ENCODE measurements at places on chromosomes 3 and 15.

- no peak for DNase-seq
Observed at GRCh38 chr15:90051874-90052273, 50.4 kb downstream of the IDH2 start.

- no peak for DNase-seq
Observed at GRCh38 chr15:100714749-100715342, 112.5 kb downstream of the ASB7 start.

DNA sequence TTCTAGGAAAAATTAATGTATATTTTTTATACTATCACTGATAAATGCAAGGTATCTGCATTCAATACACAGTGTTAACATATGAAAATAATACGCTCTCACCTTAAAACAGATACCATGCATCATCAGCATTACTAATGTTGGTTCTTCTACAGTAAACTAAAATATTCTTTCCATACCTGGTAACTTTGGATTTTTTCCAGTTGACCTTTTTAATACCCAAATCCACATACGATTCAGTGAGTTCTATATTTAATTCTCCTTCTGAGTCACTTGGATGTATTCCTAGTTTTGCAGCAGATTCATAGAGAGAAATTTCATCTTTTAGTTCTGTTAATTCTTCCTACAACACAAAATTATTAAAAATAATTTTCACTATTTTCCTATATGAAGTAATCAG, 29.9 kb downstream of the CEP152 start:
- DNase-seq, result no peak

DNA sequence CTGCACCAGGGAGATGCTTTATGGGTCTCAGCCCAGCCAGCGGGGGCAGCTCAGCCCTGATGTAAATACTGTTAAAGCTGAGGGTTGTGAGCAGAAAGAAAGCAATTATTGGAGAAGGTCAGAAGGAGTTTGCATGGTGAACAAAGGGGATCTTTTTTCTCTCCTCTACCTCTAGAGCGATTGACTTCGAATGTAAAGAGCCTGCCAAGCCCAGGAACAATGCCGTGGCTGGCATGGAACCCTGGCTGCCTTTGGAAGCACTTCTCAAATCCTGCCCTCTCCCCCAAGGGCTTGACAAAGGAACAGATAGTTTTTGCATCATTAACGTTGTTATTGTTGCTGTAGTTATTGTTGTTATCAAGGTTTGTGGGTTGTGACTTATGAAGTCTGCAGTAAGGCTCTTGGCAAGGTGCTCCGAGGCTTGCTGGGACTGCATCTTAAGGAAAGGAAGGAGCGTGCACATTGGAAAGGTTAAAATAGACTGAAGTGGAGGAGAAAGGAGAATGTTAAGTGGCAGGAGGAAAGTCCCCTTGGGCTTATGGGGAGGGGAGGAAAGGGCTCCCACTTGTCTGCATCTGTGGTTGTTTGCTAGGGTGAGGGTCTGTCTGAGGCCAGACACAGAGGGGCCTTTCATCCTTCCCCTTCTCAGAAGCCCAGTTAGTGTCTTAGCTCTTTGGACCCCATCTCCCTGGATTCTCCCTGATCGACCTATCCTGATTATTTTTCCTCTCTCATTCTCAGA, 16.7 kb downstream of the PDIA5 start:
- no peak for DNase-seq

DNA sequence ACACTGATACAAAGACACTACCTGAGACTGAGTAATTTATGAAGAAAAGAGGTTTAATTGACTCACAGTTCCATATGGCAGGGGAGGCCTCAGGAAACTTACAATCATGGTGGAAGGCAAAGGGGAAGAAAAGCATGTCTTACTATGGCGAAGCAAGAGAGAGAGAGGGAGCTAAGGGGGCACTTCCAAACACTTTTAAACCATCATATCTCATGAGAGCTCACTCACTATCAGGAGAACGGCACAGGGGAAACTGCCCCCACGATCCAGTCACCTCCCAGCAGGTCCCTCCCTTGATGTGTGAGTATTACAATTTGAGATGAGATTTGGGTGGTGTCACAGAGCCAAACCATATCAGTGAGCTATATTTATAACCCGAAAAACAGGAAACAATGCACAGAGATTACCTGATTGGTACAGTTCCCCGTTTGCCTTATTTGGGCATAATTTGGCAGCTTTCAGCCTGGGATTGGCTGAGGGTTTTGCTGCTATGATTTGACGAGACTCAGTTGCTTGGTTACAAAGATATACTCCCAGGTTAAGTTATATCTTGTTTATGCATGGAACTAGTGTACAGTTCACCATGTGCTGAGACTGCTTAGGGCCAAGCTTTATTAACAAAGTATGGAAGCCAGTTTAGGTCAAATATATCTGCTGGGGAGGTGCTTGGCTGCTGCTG, 184.2 kb downstream of the NR2F2 start:
- no peak for DNase-seq

DNA sequence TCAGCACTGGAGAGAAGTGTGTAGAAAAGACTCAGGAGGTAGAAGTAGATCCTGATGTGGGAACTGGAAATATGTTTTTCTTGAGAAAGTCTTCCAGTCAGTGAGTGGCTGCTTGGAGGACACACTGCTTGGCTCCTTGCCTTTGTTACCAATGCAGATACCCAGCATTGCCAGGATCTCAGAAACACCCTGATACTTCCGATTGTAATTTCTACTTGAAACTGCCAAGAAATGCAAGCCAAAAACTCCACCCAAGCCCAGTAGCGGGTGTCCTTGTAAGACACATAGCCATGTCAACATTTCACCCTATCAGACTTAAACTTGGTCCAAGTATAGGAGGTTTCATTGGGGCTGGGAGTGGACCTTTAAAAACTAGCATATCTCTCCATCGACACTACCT, 141.8 kb downstream of the ALDH1A2 start:
- no peak for DNase-seq

- DNase-seq, result no peak
Observed at GRCh38 chr15:48470096-48470495, 138.9 kb downstream of the DUT start.

GRCh38 chr3:186004671-186005070, 66.9 kb upstream of the TRA2B start:
- DNase-seq, result no peak

DNA sequence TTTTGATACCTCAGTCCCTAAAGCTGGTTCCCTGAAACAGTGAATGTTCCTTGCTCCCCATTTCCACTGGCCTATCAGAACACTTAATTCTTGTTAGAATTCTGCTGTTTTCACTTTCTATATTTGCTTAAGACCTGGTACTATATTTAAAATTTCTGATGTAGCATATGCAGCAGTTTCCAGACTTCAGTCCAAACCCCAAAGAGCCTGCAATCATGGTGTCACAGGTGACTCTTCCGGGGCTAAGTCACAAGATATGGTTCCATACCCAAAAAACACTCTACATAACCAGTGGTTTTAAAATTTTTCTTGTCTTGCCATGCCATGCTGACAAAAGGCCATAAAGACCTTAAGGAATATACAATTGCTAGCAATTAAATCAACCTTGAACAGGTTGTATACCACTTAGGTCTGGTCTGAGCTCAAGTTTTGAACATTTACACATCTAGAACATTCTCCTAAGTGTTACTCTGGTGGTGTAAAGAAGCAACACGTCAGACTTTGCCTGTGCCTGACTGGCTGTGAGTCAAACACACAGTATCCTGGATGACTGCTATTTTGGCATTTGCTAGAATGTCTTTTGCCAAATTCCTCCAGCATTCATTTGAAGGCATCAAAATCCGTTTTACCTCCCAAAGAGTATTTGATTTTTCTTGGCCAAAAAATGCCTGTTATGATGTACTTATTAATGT, 160.0 kb downstream of the FRMD5 start:
- DNase-seq, result no peak

GRCh38 chr15:80484333-80484864, 80.2 kb downstream of the ARNT2 start:
- no peak for DNase-seq

- no peak for DNase-seq
Observed at GRCh38 chr3:132189601-132190000, 127.6 kb upstream of the ACP3 start.

DNA sequence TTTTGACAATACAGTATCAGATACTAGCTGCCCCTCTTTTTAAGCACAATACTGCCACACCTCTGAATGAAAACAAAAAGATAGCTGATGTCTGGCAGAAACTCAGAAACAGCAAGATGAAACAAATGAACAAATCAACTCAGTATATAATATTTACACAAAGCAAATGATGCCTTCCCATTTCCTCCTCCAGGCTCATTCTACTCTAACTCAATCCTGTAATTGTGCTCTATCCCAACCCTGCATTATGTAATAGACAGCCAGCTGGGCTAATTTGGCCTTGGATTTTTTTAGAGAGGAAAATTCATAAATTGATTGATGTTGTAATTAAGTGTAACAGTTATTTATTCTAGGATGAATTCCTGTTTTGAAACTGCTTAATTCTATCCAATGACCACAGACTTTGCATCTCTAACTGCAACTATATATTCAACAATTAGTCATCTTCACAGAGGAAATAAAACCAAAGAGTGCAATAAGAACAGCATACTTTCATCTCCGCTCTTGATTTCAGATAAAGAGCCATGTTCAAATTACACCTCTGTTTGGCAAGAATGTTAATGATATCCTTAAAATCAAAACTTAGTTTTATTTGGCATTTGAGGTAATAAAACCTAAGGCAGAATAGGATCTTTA, 6.1 kb downstream of the ATG3 start:
- no peak for DNase-seq

GRCh38 chr3:154486949-154487348, 57.0 kb upstream of the GPR149 start:
- no peak for DNase-seq

GRCh38 chr3:20376665-20377217, 190.7 kb upstream of the SGO1 start:
- no peak for DNase-seq

DNA sequence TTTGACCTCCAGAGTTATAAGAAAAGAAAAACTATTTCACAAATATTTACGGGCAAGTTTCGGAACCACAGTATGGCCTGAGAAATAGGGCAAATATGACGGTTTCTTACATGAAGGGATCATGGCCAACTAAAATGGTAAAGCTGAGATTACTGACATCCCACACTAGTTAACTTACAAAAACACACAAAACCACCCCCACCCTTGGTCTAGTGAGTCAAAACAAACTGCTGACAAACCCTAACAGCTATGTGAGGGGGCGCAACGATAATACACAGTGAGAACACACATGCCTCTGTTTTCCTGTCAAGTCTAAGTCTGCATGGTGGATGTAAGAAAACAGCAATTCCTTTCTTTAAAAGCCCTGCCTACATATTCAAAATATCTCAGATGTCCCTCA, 32.3 kb downstream of the CBLB start:
- DNase-seq, result no peak

GRCh38 chr3:43693594-43693993, 2.9 kb downstream of the ABHD5 start:
- DNase-seq, result no peak

GRCh38 chr3:85554153-85554552, 595.4 kb downstream of the CADM2 start:
- DNase-seq, result no peak

GRCh38 chr15:92076541-92076940, 223.0 kb downstream of the SLCO3A1 start:
- DNase-seq, result no peak

- DNase-seq, result no peak
Observed at GRCh38 chr3:59401924-59402323, 352.1 kb upstream of the CFAP20DC start.

- no peak for DNase-seq
Observed at GRCh38 chr15:74884428-74885223, 5.2 kb upstream of the MPI start.

DNA sequence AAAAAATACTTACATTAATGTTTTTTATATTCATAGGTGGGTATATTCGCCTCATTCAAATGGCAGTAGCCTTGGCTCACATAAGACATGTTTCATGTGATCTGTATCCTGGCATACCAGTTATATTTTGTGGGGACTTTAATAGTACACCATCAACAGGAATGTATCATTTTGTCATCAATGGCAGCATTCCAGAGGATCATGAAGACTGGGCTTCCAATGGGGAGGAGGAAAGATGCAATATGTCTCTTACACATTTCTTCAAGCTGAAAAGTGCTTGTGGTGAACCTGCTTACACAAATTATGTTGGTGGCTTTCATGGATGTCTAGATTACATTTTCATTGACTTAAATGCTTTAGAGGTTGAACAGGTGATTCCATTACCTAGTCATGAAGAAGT, 3.5 kb downstream of the PDE12 start:
- no peak for DNase-seq

DNA sequence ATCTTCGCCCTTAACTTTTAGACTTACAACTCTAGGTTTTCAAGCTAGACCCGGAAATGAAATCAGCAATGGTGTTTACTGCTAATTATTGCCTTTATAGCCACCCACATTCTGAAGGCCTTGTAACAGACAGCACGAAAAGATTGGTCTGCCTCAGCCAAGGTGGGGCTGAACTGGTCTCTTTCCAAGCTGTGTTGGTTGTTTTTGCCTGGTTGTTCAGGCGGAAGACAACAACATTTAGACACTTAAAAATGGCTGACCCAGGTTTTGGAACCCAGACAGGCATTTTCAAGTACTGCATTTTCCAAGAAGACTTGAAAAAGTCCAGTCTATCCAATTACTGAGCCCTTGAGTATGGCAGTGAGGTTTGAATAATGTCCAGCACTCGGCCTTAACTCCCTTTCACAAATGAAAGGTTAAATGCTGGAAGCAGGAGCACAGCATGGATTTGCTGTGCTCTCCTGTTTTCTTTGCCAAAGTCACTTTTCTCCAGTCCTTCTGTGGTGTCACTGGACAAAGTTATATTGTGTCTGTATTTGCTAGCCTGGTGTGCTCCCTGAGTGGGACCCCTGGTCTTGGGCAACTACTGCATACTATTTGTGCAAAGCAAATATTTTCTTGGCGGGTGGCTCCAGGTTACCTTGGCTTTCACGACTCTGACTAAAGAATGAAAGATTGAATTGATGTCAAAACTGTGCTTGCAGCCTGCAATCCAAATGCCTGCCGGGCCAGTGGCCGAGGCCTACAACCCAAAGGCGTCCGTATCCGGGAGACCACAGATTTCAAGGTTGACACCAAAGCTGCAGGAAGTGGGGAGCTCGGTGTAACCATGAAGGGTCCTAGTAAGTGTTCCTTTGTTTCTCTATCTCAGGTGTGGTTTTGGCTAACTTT, 93.5 kb downstream of the FLNB start:
- no peak for DNase-seq

DNA sequence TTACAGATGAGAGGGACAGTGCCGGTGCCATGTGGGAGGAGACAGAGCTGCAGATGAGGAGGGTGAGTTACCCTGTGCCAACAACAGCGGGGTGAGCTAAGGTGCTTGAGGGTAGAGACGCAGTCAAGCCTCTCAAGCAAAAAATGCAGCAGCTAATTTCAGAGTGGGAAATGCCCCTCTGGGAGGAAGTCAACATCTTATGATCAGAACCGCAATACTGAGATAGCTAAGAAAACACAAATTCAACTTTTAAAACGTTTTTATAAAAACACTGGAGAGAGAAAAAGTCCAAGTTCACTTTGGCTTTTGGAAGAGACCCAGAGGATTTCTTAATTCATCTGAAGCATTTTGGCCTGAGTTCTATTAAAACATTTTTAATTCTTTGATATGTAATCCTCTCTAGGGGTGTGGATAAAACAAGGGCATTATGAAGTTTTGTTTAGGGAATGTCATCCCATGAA, 319.2 kb downstream of the SLC9A9 start:
- no peak for DNase-seq

- no peak for DNase-seq
Observed at GRCh38 chr15:66196602-66197001, 56.9 kb downstream of the MEGF11 start.
